NCI-H1092 (cell line): ENCODE measurements at places on chromosomes 2 and 18.

DNA sequence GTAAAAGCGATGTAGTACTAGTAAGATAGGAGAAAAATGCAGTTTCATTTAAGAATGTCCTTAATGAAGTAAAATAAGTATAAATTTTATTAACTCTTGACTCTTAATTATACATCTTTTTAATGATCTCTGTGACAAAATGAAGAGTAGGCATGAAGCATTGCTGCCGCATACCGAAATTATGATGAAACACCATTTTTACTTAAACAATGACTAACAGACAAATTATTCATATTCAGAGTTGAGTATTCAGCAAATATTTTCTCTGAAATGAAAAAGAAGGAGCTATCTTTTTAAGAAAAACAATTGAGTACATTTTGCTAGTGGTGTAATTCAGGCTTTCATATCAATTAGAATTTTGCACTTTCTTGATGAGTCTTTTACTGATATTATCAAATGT, 150.6 kb upstream of the DOCK10 start:
- no peak for DNase-seq

DNA sequence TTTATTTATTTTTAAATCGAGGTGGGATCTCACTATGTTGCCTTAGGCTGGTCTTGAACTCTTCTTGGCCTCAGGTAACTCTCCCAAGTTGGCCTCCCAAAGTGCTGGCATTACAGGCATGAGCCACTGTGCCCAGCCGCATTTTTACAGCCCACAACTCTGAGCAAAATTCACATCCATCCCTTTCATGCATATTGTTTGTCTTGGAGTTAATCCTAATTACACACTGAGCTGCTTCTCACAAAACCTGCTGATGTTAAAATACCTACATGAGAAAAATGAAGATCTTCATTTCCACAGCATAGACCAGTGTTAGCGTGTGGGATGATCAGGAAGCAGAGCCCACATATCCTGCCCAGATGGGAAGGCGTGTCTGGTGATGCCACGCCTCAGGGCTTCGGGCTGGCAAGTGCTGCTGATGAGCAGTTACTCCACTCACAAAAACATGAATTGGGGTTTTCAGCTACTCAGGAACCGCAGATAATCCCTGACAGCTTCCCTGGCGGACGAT, 14.6 kb downstream of the ITGB1BP1 start:
- no peak for DNase-seq

DNA sequence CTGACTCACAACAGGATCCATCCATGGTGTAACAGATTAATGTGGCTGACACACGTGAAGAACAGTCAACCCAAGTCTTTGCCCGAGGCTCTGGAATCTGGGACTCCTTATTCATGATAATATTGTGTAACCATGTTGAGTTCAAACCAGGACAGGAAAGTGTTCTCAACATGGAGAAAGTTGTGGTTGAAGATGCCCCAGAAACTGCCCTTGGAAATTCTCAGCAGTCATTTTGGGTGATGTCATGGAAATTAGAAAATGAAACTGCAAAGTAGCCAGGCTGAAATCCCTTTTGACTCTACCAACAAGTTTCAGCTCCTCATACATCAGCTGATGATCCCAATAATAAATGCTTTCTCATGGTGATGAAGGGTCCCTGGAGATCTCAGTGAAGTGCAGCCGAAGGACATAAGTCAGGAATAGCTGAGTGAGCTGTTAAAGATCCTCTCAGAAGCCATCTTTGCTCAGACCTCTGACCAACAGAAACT, 307.7 kb downstream of the TNS1 start:
- no peak for DNase-seq

- DNase-seq: no peak
Observed at GRCh38 chr2:24478243-24478642, 12.8 kb upstream of the NCOA1 start.

DNA sequence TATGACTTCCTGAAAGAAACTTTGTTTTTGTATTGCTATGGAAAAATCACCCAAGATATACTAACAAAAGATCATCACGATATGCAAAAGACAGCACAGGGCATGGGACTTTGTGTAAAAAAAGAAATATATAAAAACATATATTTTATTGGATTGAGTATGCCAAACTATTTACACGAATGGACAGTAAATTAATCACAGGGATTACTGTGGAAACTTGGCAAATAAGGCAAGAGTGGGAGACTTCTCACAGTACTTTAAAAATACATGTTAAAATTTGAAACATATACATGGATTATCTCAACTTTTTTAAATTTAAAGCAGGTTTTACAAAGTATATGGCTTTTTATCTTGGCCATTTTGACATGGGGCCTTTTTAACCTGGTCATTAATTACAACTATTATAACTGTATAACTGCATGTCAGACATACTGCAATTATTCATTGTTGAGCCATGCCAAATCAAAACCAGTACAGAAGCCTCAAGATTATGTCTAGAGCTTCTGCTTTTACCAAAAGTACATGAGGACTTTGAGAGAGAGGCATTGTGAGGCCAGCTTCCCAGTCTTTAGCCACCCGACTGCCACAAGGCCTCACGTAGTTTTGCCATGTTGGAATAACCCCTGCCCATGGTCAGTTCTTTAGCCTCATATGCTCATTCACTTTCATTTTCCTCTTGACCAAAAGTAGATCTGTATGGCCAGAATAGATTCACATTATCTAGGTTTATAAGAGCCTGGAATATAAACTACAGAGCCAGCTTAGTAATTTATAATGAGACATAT, 419.8 kb downstream of the SETBP1 start:
- DNase-seq: no peak

- DNase-seq: no peak
Observed at GRCh38 chr2:131046918-131047652, 46.2 kb downstream of the FAM168B start.

- no peak for DNase-seq
Observed at GRCh38 chr2:143955401-143956065, 564.4 kb downstream of the ZEB2 start.

GRCh38 chr2:49933711-49934110, 779.4 kb upstream of the FSHR start:
- DNase-seq: peak; percentile 52

- DNase-seq: no peak
Observed at GRCh38 chr2:855177-855576, 95.5 kb upstream of the SNTG2 start.

- no peak for DNase-seq
Observed at GRCh38 chr2:120400551-120400950, 54.6 kb downstream of the INHBB start.

DNA sequence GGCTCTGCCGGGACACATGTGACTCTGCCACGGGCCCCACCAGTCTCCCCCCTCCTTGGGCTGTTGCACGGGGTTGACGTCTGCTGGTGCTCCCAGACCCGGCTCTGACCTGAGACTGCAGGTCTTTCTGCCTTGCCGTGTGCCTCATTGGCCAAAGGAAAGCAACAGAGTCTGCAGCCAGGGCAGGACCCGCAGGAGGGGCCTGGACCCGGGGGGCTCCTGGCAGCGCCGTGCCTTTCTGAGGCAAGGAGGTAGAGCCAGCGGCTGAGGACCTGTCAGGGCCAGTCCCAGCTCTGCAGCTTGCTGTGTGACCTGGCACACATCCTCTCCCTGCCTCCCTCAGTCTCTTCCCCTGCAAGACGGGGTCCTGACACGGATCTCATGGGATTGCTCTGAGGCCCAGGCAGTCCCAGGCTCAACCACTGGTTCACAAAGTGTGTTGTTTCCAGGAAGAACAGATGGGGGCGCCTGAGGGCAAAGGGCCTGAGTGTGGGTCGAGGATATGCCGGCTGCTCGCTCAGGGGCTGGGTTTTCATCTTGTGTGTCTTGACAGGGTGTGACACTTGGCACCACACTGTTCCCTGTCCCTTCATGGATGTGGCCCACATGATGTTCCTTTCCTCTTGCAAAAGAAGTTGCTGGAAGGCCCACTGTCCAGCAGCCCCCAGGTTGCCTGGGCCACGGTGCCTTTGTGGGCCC, 9.0 kb downstream of the CAPN10 start:
- DNase-seq: no peak
